Natural killer cell (primary cell): ENCODE measurements at places on chromosomes 3 and 15. TPM values are rescaled to one million over a fixed set of nuclear protein-coding genes. Genes with fewer than 3 reads are reported as not detected.
A peak's percentile ranks its signal among the peaks of the same experiment; 100 is the strongest.

DNA sequence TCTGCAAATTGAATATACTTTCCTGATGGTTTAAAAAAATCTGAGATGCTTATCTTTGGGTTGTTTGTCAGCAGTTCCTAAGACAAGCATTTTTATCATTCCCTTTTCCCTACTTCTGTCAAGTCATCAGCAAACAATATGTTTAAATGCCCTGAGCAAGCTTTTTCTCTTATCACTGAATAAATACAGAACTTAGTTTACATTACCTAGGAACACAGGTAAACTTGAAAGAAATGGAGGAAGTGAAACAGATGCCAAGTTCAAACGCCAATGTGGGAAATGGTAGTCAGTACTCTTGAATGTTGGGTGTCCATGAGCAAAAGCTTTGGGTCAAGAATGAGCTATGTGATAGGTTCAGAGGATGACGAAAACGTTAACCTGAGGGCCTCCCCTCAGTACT lies 17.2 kb upstream of the TCAIM start:
- no peak for DNase-seq

Gene ELL3
- total RNA-seq = not detected

GRCh38 chr3:148750296-148750695 lies 52.6 kb downstream of the AGTR1 start:
- no peak for DNase-seq

Gene ZNF80
- 2.1 TPM for total RNA-seq

- DNase-seq = no peak
These were observed 99.3 kb downstream of the SENP2 start for GRCh38 chr3:185685231-185686035.

DNA sequence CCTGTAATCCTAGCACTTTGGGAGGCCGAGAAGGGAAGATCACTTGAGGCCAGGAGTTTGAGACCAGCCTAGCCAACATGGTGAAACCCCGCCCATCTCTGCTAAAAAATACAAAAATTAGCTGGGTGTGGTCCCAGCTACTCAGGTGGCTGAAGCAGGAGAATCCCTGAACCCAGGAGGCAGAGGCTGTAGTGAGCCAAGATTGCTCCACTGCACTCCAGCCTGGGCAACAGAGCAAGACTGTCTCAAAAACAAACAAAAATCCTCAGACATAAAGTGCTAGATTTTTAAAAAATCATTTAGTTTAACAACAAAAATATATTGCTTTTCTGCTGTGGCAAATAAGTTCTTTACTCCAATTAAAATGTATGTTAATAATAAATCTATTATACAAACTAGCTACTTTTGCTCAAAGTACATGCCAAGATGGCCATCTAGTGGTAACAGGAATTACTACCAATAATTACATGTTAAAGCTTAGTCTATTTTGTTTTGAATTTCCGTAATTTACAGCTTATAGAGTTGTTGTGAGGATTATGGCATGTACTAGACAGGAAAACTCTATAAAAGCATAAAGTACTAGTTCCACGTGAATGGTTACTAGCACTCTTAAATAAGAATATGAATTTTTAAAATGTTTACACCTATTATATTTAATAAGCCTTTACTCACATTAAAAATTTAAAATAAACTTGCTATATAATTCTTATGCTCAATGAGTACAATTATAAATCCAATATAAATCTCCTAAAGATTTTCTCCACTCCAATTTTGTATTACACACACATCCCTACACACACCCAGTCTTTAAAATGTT lies 39.0 kb downstream of the GABPB1 start:
- DNase-seq = no peak

GRCh38 chr3:136730595-136731273 lies 21.4 kb downstream of the STAG1 start:
- no peak for DNase-seq

- peak; percentile 52 for DNase-seq
These were observed 138.3 kb downstream of the DIPK2A start for GRCh38 chr3:144109944-144110343.

DNA sequence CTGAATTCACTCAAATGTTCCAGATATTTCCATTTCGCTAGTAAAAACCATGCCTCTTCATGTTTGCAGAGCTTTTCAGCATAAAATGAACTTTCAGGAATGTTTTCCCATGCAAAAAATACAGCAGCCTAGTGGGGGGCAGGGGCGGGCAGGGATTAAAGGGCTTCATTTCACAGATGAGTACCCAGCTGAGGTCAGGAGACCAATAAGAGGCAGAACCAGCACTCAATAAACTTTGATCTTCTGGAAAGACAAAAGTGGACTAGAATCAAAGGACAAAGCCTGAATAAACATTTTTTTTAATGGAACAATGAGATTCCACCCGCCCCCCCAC lies 8.0 kb downstream of the KLHL25 start:
- no peak for DNase-seq

Gene CHRNA3
- total RNA-seq = not detected

Gene STXBP5L
- not detected for total RNA-seq

Gene TEX55
- not detected for total RNA-seq

Gene CLSTN2
- total RNA-seq = not detected

DNA sequence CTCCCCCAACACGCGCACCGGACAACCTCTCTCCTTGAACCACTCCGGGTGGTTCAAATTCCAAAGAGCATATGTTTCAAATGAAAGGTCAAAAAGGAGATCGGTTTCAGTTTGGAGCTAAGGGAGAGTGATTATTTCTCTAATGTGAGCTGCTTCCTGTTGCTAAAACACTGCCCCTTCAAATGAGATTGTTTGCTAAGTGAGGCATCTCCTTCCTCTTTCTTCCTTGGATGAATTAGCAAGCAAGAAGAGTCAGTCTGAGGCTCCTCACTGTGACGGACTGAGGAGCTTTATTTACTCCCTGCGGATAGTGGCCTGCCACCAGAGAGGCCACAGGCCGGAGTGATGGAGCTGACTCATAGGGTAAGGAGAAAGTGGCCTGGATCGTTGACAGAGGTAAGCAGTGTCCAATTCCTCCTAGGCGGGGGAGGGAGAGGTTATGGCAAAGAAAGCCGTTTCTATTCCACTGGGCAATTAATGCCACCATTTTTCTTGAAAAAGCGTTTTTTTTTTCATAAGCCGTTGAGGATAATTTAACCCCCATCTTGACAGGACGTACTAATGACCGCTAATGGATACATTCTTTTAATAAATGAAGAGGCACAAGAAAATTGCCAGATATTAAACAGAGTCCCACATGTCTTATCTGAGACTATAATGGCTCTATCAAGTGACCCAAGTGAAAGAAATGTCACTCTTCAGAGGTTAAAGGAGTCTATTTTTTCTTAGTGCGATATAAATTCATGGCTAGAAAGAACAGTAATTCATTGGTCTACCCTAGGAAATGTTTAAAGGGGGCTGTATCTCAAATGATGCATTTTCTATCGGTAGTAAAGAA lies 167.0 kb upstream of the ANKRD28 start:
- no peak for DNase-seq

- no peak for DNase-seq
These were observed 119.9 kb downstream of the CADPS start for GRCh38 chr3:62755285-62755684.

Gene MCF2L2
- total RNA-seq = 4.9 TPM
